ENCODE measurements at places on chromosomes 3 and 15.

GRCh38 chr3:114873591-114873990, 273.5 kb downstream of the ZBTB20 start:
- DNase-seq: no peak

GRCh38 chr3:25173606-25174005, 254.5 kb upstream of the RARB start:
- DNase-seq: no peak

- DNase-seq: no peak
These were observed 94.3 kb downstream of the TBC1D2B start for GRCh38 chr15:77983091-77983707.

DNA sequence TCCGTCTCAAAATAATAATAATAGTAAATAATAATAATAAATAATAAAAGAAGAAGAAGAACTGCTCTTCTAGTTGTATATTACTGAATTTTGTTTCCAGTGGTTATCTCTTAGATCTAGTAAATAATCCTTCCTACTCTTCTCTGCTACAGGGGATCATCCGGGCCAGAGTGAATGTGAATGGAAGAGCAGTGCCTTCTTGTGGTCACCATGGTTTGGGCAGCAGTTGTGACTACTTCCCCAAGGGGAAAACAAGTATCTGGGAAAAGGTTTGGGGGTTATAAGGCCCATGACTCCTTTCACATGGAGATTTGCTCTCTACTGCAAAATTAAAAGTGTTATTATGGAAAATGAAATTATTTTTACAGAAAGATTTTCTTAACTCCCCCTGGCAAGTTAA, 5.5 kb upstream of the OR5K1 start:
- no peak for DNase-seq

DNA sequence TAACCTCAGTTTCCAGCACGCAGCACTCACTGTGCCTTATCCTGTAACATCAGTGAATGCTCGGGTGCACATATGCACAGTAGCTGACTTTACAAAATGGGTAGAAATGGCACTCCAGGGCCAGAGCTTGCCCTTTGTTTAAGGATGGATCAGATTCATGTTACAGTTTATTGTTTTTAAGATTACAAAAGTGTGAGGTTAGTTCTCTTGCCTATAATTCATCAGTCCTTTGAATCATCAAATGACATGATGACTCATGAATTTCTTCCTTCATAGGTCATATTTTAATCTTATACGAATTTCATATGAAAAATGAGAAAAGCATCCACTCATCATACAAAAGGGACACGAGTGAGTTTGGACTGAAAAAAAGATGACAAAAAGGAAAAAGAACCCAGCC, 545.3 kb downstream of the GBE1 start:
- no peak for DNase-seq

DNA sequence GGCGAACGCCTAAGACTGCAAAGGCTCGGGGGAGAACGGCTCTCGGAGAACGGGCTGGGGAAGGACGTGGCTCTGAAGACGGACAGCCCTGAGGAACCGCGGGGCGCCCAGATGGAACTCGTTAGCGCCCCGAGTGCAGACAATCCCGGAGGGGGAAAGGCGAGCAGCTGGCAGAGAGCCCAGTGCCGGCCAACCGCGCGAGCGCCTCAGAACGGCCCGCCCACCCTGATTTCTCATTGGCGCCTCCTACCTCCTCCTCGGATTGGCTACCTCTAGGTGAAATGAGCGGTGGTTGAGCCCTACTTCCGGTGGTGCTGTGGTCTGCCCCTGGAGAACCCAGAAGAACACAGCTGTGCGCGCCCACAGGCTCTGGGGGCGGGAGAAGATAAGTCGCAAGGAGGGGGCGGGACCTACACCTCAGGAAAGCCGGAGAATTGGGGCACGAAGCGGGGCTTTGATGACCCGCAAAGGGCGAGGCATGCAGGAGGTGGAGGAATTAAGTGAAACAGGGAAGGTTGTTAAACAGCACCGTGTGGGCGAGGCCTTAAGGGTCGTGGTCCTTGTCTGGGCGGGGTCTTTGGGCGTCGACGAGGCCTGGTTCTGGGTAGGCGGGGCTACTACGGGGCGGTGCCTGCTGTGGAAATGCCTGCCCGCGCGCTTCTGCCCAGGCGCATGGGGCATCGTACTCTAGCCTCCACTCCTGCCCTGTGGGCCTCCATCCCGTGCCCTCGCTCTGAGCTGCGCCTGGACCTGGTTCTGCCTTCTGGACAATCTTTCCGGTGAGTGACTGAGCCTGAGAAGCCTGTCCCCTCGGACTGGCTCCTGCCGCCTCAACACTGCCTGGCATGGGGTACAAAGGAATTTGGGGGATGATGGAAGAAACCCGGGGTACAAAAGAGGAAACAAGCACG, at the start of gene OGG1:
TSS of gene OGG1 (plus strand) at position 308 of the 911 bp plus-strand sequence. CDS start at position 643, 335 bp downstream.
- DNase-seq: peak; percentile 97

GRCh38 chr15:52421029-52421428, 107.7 kb downstream of the MYO5A start:
- DNase-seq: no peak

- no peak for DNase-seq
These were observed 1045.3 kb downstream of the TUSC7 start for GRCh38 chr3:117754841-117755240.

DNA sequence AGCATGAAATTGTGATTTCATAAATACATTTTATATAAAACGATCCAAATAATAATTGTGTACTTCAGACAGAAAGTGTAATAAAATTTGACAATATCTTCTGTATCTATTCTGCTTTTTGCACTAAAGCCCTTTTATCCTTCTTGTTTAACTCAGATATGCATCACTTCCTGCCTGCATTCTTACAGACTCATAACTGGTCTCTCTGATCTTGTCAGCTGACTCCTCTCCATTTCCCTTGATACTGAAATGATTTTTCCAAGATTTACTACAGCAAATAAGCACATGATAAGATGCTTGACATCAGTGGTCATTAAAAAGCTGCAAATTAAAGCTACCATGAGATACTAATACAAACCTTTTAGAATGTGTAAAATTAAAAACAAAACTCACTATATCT, 25.3 kb upstream of the SI start:
- no peak for DNase-seq

- no peak for DNase-seq
These were observed 258.0 kb upstream of the RARB start for GRCh38 chr3:25170021-25170420.

- no peak for DNase-seq
These were observed 9.8 kb downstream of the TMEM108 start for GRCh38 chr3:133047980-133048379.

GRCh38 chr3:17806201-17806600, 63.8 kb upstream of the TBC1D5 start:
- no peak for DNase-seq

DNA sequence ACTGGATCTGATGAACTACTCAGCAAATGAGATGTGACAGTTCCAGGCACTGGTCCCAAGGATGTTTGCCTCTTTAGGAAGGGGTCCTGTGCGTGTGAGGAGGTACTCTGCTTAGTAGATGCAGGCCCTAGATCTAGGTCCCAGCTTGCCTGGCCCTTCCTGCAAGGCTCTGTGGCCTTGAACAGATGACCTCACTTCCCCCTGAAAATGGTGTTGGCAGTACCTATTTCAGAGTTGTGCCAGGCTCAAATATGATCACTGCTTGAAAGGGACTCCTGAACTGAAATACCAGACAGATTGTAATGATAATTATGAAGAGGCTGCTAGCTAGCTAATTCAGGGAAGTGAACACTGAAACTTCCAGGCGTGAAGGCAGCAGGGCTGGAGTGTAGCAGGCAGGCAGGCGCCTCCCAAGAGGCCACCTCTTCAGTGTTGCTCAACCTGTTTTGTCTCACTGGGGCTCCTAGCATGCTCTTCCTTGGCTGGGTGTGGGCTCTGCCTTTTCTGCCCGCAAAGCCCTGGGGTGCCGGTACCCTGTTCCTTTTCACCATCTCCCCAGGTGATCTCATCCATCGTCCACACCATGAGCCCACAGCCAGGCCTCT, 24.1 kb upstream of the CPNE9 start:
- no peak for DNase-seq

Data from suppressor macrophage treated with lipopolysaccharide for 4 hours (primary cell).